Astrocyte (in vitro differentiated cells and primary cell): ENCODE measurements at places on chromosomes 13 and 19. TPM values are rescaled to one million over a fixed set of nuclear protein-coding genes. Genes with fewer than 3 reads are reported as not detected.

DNA sequence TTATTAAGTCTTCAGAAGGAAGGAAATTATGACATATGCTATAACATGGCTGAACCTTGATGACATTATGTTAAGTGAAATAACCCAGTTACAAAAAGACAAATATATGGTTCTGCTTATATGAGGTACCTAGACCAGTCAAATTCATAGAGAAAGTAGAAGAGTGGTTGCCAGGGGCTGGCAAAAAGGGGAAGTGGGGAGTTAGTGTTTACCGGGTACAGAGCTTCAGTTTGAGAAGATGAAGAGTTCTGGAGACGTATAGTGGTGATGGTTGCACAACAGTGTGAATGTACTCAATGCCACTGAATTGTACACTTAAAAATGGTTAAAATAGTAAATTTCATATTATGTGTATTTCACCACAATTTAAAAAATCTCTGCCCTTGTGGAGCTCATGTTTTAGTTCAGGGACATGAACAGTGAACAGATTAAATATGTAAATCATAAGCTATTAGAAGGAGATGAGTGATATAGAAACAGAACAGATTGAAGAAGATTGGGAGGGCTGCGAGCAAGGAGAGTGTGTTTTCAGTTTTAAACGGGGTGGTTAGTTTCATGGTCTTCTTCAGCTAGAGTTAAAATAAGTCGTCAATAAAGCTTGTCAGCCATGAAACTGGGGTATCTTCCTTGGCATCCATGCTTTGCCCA, 355.2 kb downstream of the KCNRG start:
- no peaks in the 10 kb centered on the region for H3K36me3 ChIP-seq
- no peak for DNase-seq
- H3K4me3 ChIP-seq = no peak overlapping the region
- H3K27ac ChIP-seq = no peak overlapping the region
- no peaks in the 10 kb centered on the region for H3K27me3 ChIP-seq
- no peaks in the 10 kb centered on the region for H3K4me1 ChIP-seq

DNA sequence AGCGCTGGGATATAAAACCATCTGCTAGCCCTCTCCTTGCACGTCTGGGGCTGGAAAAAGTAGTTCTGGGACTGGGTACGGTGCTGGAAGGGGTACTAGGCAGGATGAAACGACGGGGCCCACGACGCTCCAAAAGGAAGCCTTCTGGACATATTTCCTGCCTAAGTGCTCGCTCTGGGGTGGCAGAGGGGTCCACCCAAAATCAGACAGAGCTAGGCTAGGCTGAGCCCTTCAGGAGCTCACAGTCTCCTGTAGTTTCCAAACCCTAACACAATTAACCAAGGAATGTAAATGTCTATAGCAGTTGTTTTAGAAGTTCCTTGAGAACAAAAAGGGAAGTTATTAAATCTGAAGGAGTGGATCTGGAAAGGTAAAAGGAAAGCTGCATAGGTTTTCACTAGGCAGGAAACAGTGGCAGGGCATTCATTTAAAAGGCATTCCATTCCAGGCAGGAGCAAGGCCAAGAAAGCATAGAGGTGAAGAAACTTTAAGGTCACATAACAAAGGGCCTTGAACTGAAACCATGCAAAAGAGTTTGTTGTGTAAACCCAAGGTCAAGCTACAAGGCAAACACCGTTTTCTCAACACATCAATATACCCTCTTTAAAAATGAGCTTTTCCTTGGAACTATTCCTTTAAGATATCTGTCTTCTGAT, 634 bp upstream of the DIAPH3 start:
- no peaks in the 10 kb centered on the region for H3K27me3 ChIP-seq
- H3K36me3 ChIP-seq = no peaks in the 10 kb centered on the region
- peak overlapping the region; percentile 94 for H3K4me3 ChIP-seq
- H3K27ac ChIP-seq = peak overlapping the region; percentile 99
- no peak for DNase-seq

- H3K27ac ChIP-seq = no peak overlapping the region
- no peaks in the 10 kb centered on the region for H3K4me1 ChIP-seq
- H3K4me3 ChIP-seq = no peak overlapping the region
- no peaks in the 10 kb centered on the region for H3K36me3 ChIP-seq
Measured at GRCh38 chr13:91134803-91135184, 212.7 kb upstream of the MIR17HG start.

DNA sequence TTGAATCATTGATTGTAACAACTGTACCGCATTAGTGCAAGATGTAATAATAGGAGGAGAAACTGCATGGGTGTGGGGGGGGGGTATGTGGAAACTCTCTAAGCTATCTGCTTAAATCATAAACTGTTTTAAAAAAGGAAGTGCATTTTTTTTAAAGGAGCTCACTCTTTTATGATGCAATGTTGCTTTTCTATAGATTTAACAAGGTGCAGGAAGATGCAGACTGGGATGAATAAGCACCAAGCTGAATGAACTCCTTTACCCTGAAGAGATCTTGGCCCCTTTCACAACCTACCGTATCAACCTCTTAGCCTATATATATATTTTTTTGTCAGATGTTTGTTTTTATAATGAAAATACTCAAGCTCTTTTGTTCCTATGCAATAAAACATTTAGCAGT, 95.9 kb downstream of the AKAP11 start:
- H3K4me1 ChIP-seq = peaks cover 9% of the 10 kb centered on the region
- DNase-seq = no peak
- H3K4me3 ChIP-seq = no peak overlapping the region
- H3K36me3 ChIP-seq = no peaks in the 10 kb centered on the region
- H3K27ac ChIP-seq = no peak overlapping the region
- no peaks in the 10 kb centered on the region for H3K27me3 ChIP-seq

DNA sequence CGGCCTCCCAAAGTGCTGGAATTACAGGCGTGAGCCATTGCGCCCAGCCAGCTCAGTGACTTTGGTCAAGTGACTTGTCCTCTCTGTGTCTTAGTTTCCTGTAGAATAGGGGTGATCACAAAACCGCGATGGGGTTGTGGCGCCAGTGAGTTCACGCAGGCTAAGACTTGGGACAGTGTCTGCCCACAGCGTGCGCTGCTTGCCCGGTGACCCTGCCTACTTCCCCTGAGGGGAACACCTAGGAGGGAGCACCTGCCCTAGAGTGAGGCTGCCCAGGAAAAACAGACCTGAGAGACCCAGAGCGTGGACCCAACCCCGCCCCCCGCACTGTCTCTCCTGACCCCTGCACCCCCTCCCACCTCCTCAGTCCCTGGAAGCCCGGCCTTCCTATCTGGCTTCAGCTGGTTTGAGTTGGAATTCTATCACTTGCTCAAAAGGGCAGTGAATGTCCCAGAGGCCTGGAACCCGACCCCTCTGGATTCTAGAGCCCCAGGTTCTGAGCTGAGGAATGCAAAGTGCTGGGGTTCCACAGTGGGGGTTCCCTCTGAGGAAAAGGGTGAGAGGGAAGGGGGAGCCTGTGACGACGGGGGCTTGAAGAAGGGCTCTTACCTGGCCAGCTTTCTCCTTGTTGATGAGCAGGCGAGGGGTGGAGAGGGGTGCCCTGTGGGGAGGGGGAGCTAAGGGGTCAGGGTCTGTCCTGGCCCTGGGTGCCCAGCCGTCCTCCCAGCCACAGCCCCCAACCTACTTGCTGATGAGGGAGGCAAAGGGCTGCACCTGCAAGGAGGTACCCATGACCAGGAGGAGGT, 2.2 kb upstream of the RINL start:
- H3K27me3 ChIP-seq = no peaks in the 10 kb centered on the region
- H3K4me1 ChIP-seq = no peaks in the 10 kb centered on the region
- no peaks in the 10 kb centered on the region for H3K36me3 ChIP-seq
- no peak overlapping the region for H3K4me3 ChIP-seq

GRCh38 chr13:44045180-44045562, 165.5 kb downstream of the LACC1 start:
- H3K27ac ChIP-seq = no peak overlapping the region
- DNase-seq = no peak
- H3K36me3 ChIP-seq = no peaks in the 10 kb centered on the region
- no peaks in the 10 kb centered on the region for H3K27me3 ChIP-seq
- no peak overlapping the region for H3K4me3 ChIP-seq
- H3K4me1 ChIP-seq = no peaks in the 10 kb centered on the region

DNA sequence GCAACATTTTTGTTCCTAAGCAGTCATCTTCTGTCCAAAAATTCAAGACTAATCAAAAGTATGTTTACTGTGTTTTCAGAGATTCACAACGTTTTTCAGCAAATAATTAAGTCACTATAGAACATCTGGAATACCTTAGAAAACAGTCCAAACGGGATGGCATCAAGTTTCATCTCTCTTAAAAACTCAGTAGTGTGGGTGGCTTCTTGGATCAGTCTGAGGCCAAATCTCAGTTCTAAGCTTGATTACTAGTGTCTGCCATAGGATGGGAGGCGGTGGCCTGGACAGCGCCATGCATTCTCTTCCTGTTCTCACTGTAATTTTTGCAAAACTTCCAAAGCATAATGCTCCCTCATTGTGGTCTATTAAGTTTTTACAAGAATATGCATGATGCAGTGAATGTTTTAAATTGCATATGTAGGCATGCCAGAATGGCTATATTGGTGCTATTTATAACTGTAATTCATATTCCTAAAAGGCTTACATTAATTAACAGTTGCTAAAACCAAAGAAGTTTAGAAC, 37.1 kb downstream of the ANKRD10 start:
- H3K27ac ChIP-seq = no peak overlapping the region
- no peak for DNase-seq
- no peak overlapping the region for H3K4me3 ChIP-seq
- peaks cover 5% of the 10 kb centered on the region for H3K4me1 ChIP-seq
- H3K27me3 ChIP-seq = no peaks in the 10 kb centered on the region

- DNase-seq = no peak
- no peak overlapping the region for H3K4me3 ChIP-seq
- H3K27me3 ChIP-seq = no peaks in the 10 kb centered on the region
- H3K4me1 ChIP-seq = no peaks in the 10 kb centered on the region
- peaks cover 2% of the 10 kb centered on the region for H3K36me3 ChIP-seq
Measured at GRCh38 chr19:9636018-9636417, 15.0 kb upstream of the ZNF561 start.

- no peak overlapping the region for H3K4me3 ChIP-seq
- no peak overlapping the region for H3K27ac ChIP-seq
- peaks cover 16% of the 10 kb centered on the region for H3K4me1 ChIP-seq
- H3K27me3 ChIP-seq = no peaks in the 10 kb centered on the region
Measured at GRCh38 chr13:33612641-33613638, 205.0 kb upstream of the RFC3 start.

GRCh38 chr13:99265821-99266426, 7.7 kb upstream of the GPR18 start:
- H3K27ac ChIP-seq = no peak overlapping the region
- H3K27me3 ChIP-seq = no peaks in the 10 kb centered on the region
- DNase-seq = peak; percentile 27
- no peak overlapping the region for H3K4me3 ChIP-seq
- H3K4me1 ChIP-seq = no peaks in the 10 kb centered on the region
- H3K36me3 ChIP-seq = no peaks in the 10 kb centered on the region

GRCh38 chr13:25109341-25109740, 13.4 kb downstream of the PABPC3 start:
- H3K4me3 ChIP-seq = no peak overlapping the region
- H3K27ac ChIP-seq = no peak overlapping the region
- DNase-seq = peak; percentile 3
- H3K36me3 ChIP-seq = no peaks in the 10 kb centered on the region
- peaks cover 4% of the 10 kb centered on the region for H3K4me1 ChIP-seq

- DNase-seq = no peak
- no peaks in the 10 kb centered on the region for H3K4me1 ChIP-seq
- H3K36me3 ChIP-seq = no peaks in the 10 kb centered on the region
- no peak overlapping the region for H3K4me3 ChIP-seq
Measured at GRCh38 chr13:89382981-89383380, 1711.8 kb downstream of the SLITRK5 start.

DNA sequence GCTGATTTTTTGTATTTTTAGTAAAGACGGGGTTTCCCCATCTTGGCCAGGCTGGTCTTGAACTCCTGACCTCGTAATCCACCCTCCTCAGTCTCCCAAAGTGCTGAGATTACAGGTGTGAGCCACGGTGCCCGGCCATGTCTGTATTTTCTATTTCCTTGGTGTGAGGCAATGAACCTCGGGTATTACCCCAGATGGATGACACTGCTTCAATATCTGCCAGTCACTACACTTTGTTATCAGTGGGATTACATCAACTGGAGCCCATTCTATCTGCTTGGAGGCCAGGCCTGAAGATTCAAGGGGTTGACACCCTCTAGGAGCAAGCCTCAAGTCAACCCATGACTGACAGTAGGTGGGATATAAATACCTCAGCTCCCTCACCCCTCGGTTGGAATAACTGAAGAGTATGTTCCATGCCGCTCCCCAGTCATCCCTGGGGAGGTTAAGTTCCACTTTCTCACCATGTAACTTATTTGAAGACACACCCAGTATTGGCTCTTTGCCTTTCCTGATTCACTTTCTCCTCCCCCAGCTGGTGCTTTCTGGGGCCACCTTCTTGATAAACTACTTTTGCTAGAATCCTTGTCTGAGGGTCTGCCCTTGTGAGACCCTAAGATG, 992 bp upstream of the ADGRE1 start:
- no peaks in the 10 kb centered on the region for H3K4me1 ChIP-seq
- no peak overlapping the region for H3K4me3 ChIP-seq
- H3K36me3 ChIP-seq = no peaks in the 10 kb centered on the region
- no peaks in the 10 kb centered on the region for H3K27me3 ChIP-seq
- no peak overlapping the region for H3K27ac ChIP-seq
- no peak for DNase-seq

DNA sequence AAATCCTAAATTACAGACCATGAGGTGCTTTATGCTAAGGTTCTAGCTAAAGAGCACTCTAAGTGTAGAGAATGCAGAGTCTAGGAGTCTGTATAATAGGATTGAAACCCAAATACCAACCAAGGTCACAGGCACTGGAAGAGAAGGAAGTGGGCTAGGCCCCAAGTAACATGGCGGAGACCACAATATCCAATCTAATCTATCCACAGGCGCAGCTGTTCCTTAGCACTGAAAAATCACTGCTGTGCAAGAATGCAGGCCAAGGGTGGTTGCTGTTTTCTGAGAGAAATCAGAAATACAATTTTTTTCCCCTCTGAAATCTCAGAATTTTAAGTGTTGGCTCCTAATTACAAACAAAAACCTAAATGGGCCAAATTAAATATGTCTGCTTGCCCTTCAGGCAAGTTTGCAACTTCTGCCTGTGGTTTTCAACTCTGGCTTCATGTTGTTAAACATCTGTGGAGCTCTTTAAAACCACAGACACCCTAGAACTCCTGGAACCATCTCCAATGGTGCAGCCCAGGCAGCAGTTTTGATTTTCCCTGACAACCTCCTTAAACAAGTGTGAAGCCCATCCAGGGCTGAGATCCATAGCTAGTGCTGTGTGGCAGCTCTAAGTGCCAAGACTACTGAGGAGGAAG, 6.1 kb downstream of the RANBP3 start:
- peaks cover 27% of the 10 kb centered on the region for H3K4me1 ChIP-seq
- peaks cover 3% of the 10 kb centered on the region for H3K36me3 ChIP-seq
- no peaks in the 10 kb centered on the region for H3K27me3 ChIP-seq
- H3K4me3 ChIP-seq = no peak overlapping the region

- no peaks in the 10 kb centered on the region for H3K4me1 ChIP-seq
- no peak overlapping the region for H3K27ac ChIP-seq
- no peaks in the 10 kb centered on the region for H3K27me3 ChIP-seq
- no peaks in the 10 kb centered on the region for H3K36me3 ChIP-seq
Measured at GRCh38 chr13:69935043-69935442, 172.6 kb upstream of the ATXN8OS start.

HSD17B14 gene
- 8.2 and 9.7 TPM in 2 replicates for total RNA-seq

PALM3 gene
- 1.2 and 1.6 TPM in 2 replicates for total RNA-seq

IL12RB1 gene
- total RNA-seq = 0.07 TPM in 1 of 2 replicates, not detected in the other

SHC2 gene
- total RNA-seq = 27.5 and 29.7 TPM in 2 replicates

JSRP1 gene
- 0.36 and 1.3 TPM in 2 replicates for total RNA-seq

SIGLECL1 gene
- total RNA-seq = not detected in 2 replicates

NPAS1 gene
- 2.5 and 3.6 TPM in 2 replicates for total RNA-seq

PRTN3 gene
- total RNA-seq = not detected in 2 replicates

OR7D2 gene
- total RNA-seq = not detected in 2 replicates

COX7A1 gene
- 0.64 TPM in 1 of 2 replicates, not detected in the other for total RNA-seq

SIGLEC8 gene
- total RNA-seq = not detected in 2 replicates

GIPC3 gene
- total RNA-seq = 0.09 and 0.10 TPM in 2 replicates

CYP2A7 gene
- total RNA-seq = not detected in 2 replicates

HIF3A gene
- total RNA-seq = 12.6 and 15.6 TPM in 2 replicates
